ENCODE measurements at places on chromosomes 3 and 15.
A peak's percentile ranks its signal among the peaks of the same experiment; 100 is the strongest.

DNA sequence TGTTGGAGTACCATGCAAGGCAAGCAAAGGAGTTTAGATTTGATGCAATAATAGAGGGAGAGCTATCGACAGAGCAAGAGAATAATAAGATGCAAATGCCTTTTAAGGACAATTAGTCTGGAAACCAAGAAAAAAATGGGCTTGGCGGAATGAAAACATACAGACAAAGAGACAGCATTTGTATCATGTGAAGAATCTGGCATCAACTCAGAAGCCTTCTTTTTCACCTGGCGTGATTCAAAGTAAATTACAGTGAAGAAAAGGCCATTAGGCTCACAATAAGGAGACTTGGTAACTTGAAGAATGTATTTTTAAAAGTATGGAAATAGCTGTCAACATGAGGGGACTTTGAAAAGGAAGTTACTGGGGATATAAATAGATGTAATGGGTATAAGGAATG lies 521.2 kb upstream of the GOLIM4 start:
- DNase-seq, result no peak

- DNase-seq, result no peak
Measured at GRCh38 chr3:115518100-115518852, 105.0 kb upstream of the GAP43 start.

- no peak for DNase-seq
Measured at GRCh38 chr3:126528419-126528799, 4.5 kb downstream of the CHST13 start.

DNA sequence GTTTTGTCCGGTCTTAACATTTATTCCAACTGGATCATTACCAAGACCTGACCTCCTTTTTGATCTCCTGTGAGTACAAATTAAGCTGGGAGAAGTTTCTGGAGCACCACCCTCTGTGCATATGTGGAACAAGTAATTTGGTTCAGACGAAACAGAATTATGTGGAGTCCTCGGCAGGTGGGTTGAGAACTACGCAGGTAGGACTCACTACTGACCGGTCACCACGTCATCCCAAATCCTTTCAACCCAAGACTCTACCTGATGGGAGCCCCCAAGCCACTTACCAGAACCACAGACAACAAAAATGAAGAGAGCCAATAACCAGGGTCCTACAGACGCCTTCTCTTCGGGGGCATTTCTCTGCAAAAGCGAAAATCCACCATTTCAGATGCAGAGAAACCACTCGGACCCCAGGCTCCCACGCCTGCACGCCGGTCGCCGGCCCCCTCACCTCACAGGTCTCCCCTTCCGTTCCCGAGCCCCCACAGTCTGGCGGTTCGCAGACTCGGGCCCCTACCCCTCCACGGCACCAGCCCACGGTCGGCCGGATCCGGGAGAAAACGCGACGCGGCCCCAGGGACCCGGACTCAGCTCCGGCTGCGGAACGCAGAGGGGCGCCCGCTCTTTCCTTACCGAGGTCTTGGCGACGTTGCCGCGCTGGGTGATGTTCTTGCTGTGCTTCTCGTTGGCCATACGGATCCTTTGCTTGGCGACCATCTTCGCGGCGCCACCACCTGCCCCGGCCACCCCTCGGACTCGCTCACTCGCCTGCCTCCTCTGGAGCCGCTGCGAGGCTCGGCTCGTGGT lies 674 bp downstream of the SERP1 start:
- DNase-seq, result no peak

DNA sequence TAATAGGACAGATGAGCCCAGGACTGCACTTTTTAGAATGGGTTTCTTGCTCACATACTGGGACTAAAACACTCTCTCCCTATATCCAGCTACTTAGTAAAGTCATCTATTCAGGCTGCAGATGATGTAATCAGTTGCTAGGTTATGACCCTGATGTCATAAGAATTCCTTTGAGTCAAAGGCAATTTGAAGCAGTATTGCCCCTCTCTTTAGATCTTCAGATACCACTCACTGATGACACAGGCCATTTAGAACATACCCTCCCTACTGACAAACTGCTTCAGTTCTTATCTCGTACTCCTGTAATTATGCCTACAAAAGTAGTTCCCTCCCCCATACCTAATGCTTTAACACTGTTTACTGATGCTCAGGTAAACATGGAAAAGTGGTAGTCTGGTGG lies 450.1 kb upstream of the RASGRP1 start:
- DNase-seq, result no peak

DNA sequence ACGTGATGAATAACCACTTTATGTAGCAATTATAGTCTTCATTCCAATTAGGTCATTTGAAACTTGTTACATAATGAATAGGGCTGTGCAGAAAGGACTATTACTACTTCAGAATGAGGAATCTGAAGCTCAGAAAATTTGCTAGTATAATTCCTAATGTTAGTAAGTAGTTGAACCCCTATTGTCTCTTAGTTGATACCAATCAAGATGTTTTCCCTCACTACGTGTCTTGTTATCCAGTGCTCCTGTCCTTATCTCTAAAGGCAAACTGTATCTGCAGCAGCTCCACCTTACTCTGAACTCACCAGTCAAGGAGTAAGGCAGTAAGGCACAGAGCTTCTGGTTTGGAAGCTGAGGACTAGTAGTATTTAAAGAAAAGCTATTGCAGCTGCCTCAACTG lies 32.0 kb downstream of the RAB11A start:
- DNase-seq, result no peak

- no peak for DNase-seq
Measured at GRCh38 chr3:52721002-52721729, 15.3 kb downstream of the SPCS1 start.

DNA sequence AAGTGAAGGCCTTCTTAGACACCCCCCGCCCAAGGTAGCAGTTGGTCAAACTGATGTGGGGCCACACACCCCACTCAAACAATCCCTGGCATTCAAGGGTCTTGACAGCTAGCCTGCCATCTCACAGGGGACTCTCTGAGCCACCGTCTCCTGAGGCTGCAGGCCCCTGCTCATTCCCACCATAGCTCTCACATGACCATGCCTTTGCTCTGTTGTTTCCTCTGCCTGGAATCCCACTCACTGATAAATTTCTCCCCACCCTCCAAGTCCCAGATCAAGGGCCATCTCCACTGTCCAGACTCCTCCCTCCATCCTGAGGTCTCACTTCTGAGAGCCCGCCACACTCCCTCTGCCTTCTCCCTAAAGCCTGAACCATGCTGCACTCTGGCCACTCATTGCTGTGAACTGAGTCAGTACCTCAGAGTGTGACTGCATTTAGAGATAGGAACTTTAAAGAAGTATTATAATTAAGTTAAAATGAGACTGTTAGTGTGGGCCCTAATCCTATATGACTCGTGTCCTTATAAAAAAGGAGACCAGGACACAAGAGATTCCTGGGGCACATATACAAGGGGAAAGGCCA lies 10.0 kb downstream of the WNT7A start:
- no peak for DNase-seq

- no peak for DNase-seq
Measured at GRCh38 chr3:62117903-62118548, 255.3 kb downstream of the FEZF2 start.

- no peak for DNase-seq
Measured at GRCh38 chr3:190401963-190402362, 14.0 kb downstream of the CLDN16 start.

- no peak for DNase-seq
Measured at GRCh38 chr3:69433121-69433968, 47.5 kb upstream of the FRMD4B start.

GRCh38 chr15:51737522-51738305 lies at the start of gene LYSMD2:
LYSMD2 (minus strand) TSS chr15:51737655; CDS start chr15:51737622, 33 bp downstream.
- peak; percentile 23 for DNase-seq

- DNase-seq, result no peak
Measured at GRCh38 chr3:16055606-16056211, 118.8 kb upstream of the GALNT15 start.

- DNase-seq, result no peak
Measured at GRCh38 chr3:4493941-4494894, 1.1 kb downstream of the ITPR1 start.

- no peak for DNase-seq
Measured at GRCh38 chr3:196149375-196149774, 61.8 kb downstream of the ZDHHC19 start.

GRCh38 chr3:141656771-141657170 lies 81.3 kb upstream of the RNF7 start:
- DNase-seq, result no peak

DNA sequence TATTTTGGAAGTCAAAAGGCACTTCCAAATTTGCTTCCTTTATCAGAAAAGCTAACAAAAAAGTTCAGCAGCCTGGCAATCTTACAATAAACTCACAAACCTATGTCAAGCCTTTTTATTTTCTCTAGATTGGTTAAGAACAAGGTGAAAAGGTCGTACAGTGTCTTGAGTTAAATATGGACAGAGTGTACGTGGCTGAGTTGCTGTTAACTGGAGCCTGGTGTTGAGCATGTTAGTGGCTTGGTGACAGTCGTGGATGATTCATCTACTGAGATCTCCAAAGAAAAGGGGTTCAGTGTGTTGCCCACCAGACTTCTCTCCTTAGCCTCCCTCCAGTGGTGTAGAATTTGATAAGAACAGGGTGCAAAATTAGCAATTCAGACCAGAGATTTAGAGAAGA lies 89.7 kb downstream of the SSR3 start:
- no peak for DNase-seq

DNA sequence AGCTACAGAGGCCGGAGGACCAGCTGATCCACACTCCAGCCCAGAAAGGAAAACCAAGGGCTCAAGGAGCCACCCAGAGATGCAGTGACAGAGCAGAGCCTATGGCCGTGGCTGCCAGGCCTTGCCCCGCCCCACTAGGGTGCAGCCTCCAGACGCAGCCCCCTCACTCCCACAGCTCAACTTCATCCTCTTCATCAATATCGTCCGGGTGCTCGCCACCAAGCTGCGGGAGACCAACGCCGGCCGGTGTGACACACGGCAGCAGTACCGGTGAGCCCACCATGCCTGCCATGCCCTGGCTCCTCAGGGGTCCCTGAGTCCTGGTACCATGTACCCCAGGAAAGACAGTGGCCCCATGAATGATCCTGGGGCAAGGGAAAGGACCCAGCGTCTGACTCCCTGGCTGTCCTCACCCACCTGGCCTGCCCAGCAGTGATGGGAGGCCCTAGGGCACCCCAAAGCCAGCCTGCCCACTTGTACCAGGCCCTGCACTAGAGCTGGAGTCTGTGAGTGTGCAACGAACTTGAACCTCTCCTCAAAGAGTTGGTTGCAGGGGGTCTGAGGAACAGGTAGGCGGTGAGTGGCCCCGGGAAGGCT lies 24.2 kb downstream of the PTH1R start:
- DNase-seq, result no peak

DNA sequence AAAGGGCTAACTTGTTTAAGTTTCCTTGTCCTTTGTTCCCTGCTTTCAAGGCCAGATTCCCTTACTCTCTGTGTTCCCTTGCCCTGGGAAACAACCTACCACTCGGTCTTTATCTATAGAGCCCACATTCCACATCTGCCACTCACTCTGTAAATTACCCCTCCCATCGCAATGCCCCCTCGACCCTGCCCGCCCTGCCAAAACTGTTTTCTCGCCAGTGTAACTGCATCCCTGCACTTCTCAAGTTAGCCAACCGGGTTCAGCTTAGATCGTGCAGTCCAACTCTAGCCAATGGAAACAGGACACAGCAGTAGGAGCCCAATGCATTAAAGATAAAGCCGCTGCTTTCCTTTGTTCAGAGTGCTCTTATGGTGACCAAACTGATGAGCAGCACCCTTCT lies 263.6 kb downstream of the TBL1XR1 start:
- DNase-seq, result no peak

GRCh38 chr3:117903226-117903625 lies 1131.4 kb downstream of the IGSF11 start:
- no peak for DNase-seq

GRCh38 chr15:67241132-67241855 lies 13.2 kb downstream of the AAGAB start:
- DNase-seq, result no peak

- DNase-seq, result no peak
Measured at GRCh38 chr3:160253298-160253697, 28.1 kb downstream of the C3orf80 start.

GRCh38 chr3:66336333-66336766 lies 115.5 kb downstream of the SLC25A26 start:
- DNase-seq, result no peak

GRCh38 chr15:33454346-33454745 lies 143.6 kb downstream of the RYR3 start:
- DNase-seq, result no peak

DNA sequence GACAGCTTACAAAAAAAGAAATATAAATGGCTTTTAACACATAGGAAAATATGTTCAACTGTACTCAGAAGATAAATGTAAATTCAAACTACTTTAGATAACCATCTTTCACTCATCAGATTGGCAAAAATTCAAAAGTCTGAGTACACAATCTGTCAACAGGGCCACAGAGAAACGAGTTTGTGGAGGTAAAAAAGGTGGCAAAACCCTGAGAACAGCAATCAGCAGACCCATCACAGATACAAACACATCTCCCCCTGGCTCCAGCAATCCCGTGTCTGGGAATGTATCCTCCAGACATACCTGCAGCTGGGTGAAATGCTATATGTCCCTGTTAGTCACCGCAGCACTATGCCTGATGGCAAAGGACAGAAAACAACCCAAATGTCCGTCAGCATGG lies 149.5 kb downstream of the OSBPL10 start:
- DNase-seq, result no peak

DNA sequence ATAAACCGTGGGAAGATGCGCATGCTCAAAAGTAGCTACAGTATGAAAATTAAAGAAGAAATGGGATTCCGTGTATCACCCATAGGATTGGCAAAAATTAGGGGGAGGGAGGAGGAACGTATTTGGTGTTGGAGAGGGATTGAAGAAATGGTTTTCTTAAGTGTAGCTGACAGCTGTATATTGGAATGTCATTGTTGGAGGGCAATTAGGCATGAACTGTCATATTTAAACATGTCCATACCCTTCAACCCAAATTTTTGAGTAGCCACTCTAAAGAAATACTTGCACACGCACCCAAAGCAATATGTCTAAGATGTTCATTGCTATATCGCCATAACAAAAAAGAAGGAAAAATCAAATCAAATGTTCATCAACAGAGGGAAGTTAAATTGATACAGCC lies 144.7 kb downstream of the TLE3 start:
- no peak for DNase-seq

GRCh38 chr15:75790631-75791336 lies 52.5 kb upstream of the UBE2Q2 start:
- no peak for DNase-seq

- DNase-seq, result no peak
Measured at GRCh38 chr15:78438619-78439285, 736 bp downstream of the IREB2 start.

DNA sequence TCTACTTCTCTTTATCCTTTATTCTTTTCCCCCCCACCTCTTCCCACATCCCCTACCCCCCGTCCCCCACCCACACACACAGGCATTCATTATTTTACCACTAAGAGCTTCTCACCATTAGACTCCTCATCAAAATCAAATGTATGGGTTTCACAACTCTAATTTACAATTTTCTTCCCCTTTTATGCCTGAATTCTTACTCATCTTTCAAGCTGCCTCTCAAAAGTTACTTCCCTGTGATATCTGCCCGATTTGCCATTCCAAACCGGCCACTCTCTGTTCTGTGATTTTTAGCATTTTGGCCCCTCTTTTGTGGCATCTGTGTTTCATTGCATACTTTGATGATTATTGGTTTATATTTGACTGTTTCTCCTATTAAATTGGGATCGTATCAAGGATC lies 42.2 kb downstream of the SLC9A9 start:
- DNase-seq, result no peak

Data from activated naive CD4-positive, alpha-beta T cell (primary cell).